Breast epithelium (tissue), 4 donors: ENCODE measurements at places on chromosomes 7 and 10.

GRCh38 chr7:141585592-141586510 is 34.6 kb downstream of the AGK start:
- no peak for DNase-seq

- DNase-seq = no peak
These were observed 113.4 kb upstream of the CDK1 start for GRCh38 chr10:60664859-60665258.

- no peak for DNase-seq
These were observed 34.5 kb upstream of the CYP26C1 start for GRCh38 chr10:93026072-93026471.

DNA sequence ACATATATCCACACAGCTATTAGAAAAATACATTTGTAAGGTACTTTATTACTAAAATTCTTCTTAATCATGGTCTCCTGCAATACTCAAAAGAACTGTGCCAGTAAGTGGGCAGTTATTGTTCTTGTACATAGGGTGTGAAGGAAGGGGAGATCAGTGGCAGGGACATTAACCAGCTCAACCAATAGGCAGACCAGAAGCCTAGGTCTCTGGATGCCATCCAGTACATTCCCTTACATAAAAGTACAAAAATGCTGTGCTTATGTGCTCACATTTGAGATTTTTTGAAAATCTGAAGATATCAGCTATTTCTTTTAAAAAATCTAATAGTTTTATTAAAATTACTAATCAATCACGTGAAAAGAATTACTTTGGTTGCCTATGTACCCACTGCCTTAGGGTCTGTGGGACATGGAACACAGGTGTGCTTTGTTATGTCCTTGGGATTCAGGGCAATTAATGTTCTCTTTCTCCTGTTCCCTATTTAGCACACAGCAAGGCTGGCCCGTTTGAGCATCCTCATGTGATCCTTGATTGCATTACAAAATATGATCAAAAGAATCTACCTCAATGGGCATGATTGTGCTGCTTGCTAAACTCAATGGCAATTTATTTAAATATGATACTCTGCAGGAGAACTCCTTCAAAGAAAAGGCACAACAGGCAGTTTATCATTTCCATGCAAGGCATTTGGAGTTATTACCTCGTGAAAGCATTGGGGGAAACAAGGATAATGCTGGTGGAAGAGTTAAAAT is 22.7 kb downstream of the TWIST1 start:
- DNase-seq = no peak

GRCh38 chr10:79139124-79139835 is 70.5 kb downstream of the ZMIZ1 start:
- no peak for DNase-seq
